ENCODE measurements at places on chromosomes 1 and 21.

GRCh38 chr1:183033205-183033604, 10.0 kb downstream of the LAMC1 start:
- no peaks in the 10 kb centered on the region for H3K27me3 ChIP-seq
- no peaks in the 10 kb centered on the region for H3K36me3 ChIP-seq
- no peak overlapping the region for H3K27ac ChIP-seq
- peaks cover 63% of the 10 kb centered on the region for H3K4me1 ChIP-seq
- peak; percentile 73 for DNase-seq

DNA sequence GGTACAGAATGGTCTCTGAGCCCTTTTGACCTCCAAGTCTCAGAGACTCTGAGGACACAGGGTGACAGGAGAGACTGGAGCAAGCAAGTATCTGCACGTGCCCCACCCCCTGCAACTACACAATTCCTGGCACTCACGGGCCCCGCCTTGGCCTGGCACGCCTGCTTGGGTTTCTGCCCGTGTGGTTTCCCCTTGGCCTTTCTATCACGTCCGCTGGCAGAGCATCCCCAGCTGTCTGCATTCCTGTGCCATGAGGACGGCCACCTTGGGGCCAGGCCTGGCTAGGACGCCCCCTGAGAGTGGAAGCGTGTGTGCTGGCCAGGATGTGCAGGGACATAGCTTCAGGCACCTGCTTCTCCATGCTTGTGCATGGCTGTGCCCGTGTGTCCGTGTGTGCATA, 14.3 kb upstream of the EDN2 start:
- no peak for DNase-seq
- no peaks in the 10 kb centered on the region for H3K27me3 ChIP-seq
- H3K36me3 ChIP-seq = no peaks in the 10 kb centered on the region
- H3K4me3 ChIP-seq = no peak overlapping the region
- H3K4me1 ChIP-seq = peaks cover 87% of the 10 kb centered on the region

GRCh38 chr1:37822906-37823815, 15.2 kb upstream of the YRDC start:
- no peak overlapping the region for H3K4me3 ChIP-seq
- no peaks in the 10 kb centered on the region for H3K27me3 ChIP-seq
- no peak for DNase-seq
- no peaks in the 10 kb centered on the region for H3K4me1 ChIP-seq
- H3K27ac ChIP-seq = no peak overlapping the region

- peak within 1 kb of the TSS; percentile 68 for H3K27ac ChIP-seq
- DNase-seq = no peak
- no peaks in the 10 kb centered on the region for H3K36me3 ChIP-seq
- peaks cover 25% of the 10 kb centered on the region for H3K4me1 ChIP-seq
Measured at GRCh38 chr1:19799230-19800075, at the start of gene TMCO4. Gene TMCO4 (minus strand): TSS chr1:19799916. CDS start chr1:19780758, 19,158 bp downstream.
